ENCODE measurements at places on chromosomes 16 and 17.

GRCh38 chr16:87681981-87682570, 79.8 kb downstream of the JPH3 start:
- DNase-seq, result peak; percentile 69

DNA sequence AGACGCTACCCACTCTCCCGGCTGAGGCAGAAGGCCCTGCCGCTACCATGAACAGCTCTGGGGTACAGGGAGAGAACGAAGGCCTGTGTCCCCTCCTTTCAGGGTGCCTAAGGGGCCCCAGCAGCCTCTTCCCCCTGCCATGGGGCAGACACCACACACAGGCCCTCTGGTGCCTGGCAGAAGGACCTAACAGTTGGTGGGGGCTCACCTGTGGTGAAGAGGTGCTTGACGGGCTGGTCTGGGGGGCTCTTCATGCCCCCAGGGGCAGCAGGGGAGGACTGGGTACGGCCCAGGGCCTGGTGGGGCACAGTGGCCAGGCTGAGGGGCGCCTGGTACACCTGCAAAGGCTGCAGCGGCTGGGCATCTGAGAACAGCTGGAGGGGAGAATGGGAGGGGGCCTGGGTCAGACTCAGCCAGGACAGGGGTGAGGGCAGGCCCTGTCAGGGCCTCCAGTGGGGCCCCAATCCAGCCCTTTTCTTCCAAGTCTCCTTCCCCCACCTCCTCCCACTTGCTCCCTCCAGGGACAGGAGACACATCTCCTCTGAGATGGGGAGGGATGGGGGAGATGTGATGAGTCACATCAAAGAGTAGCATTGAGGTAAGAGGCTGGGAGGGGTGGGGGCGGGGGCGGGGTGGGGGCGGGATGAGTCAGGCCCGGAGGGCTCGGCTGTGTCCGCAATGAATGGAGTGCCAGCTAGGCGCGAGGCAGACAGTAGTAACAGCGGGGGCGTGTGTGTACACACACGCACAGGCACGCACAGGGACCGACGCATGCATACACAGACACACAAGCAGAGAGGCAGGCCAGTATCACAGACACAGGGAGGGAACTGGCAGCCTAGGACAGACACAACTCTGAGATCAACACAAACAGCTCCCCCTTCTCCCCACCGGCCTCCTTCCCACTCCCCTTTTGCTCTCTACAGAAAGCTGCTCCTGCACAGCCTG, 16.1 kb downstream of the G6PC3 start:
- no peak for DNase-seq

- no peak for DNase-seq
Measured at GRCh38 chr16:4085405-4085970, 30.8 kb downstream of the ADCY9 start.

DNA sequence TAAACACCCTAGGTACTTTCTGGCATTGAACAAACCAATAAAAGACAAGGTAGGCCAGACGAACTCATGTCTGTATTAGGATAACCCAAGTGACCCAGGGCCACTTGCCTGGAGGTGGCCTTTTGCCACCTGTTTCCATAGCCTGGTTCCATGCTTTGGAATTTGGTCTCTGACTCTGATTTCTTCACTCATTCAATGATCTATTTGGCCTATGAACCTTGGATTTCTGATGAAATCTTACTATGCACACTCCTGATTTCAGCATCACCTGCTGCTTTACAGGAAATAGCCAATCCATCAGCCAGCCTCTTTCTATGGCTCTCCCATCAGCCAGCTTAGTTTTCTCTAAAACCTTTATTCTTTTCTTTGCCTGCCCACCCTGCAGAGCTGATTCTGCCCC, 142.8 kb upstream of the PSMD7 start:
- no peak for DNase-seq

DNA sequence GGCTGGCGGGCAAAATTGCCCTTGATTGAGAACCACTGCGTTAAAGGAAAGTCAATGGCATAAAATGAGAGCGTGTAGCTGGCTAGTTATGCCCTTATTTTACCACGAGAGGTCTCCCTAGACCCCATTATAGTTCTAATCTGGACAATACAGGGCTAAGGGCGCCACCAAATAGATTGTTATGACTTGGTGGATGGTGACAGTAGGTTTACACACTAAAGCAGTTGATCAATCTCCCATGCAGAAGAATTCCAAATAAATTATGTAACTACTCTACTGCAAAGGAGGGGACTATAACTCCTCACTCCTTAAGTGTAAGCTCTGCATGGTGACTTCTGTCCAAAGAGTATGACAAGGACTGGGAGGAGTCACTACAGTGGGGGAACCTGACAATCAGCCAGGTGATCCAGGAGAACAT, 20.4 kb upstream of the YPEL2 start:
- peak; percentile 85 for DNase-seq

- DNase-seq, result peak; percentile 2
Measured at GRCh38 chr16:56932721-56933619, 1.0 kb downstream of the HERPUD1 start.

- no peak for DNase-seq
Measured at GRCh38 chr16:54245788-54246453, 40.7 kb downstream of the IRX3 start.

GRCh38 chr16:1196494-1196893, 28.6 kb downstream of the TPSG1 start:
- no peak for DNase-seq
